ENCODE measurements at places on chromosomes 2 and 18. TPM values are rescaled to one million over a fixed set of nuclear protein-coding genes. Genes with fewer than 3 reads are reported as not detected.

DNA sequence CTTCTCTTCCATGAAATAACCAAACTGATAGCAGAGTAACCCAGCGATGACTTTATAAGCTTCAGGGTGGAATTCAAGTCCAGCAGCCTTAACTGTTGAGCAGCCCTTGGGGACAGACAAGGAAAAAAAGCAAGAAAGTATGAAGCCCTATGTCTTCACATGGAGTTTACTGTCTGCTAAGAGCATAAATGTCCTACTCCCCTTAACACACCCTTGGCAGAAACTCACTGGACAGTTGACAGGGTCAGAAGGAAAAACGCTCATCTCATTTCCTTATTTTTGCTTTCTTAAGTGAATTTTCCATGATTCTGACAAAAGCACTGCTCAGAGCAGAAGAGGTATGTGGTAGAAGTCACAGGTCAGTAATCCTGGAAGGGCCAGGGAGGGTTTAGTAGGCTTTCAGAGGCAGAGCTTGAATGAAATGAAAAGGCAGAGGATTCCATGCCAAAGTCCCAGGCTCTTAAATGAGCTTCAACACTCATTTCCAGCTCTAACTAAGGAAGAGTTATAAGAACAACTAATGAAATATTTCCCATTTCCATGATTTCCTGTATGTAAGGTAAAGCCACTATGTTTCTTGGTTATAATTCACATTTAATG is 683.3 kb upstream of the KLHL29 start:
- DNase-seq: no peak

DNA sequence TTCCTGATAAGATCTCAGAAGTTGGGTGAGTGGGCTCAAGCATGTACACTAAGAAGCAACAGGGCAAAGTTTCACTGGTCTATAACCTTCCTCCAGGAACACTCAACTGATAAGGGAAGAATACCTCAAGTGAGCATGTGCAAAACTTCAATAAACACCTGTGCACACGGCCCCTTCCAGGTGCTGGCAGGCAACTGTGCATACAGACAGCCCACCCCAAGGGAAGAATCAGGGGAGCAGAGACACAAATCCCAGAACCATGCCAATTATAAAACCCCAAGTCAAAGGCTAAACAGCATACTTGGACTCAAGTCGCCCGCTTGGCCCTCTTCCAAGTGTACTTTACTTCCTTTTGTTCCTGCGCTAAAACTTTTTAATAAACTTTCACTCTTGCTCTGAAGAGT is 85.9 kb upstream of the RTN4 start:
- DNase-seq: no peak

DNA sequence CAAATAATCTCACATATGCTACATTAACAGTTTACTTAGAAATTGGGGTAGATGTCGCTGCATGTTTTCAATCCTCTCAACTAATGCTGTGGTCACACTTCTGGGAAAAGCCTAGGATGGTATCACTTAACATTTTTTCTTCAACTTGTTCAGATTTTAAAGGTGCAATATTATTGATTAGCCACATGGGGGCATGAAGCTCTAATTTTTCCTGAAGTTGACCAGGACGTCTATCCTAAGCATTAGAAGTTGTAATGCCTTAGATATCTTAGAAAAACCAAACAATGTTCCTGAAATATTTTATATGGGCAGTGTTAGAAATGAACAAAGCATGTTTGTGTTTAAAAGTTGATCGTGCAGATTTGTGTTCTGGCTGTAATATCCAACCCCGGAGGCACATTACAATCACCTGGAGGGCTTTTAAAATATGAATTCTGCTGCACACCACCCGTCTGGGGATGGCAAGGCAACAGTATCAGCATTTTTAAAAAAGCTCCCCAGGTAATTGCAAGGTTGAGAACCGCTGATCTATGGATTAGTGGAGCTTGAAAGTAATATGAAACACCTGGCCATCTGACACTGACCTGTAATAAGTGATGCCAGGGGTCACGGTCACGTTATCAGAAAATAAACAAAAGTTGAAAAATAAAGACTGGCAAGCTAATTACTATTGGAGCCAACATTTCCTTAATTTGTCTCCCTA is 100.5 kb upstream of the LMAN1 start:
- DNase-seq: peak; percentile 75

The ROCK2 gene
- polyA plus RNA-seq: 7.1 TPM

DNA sequence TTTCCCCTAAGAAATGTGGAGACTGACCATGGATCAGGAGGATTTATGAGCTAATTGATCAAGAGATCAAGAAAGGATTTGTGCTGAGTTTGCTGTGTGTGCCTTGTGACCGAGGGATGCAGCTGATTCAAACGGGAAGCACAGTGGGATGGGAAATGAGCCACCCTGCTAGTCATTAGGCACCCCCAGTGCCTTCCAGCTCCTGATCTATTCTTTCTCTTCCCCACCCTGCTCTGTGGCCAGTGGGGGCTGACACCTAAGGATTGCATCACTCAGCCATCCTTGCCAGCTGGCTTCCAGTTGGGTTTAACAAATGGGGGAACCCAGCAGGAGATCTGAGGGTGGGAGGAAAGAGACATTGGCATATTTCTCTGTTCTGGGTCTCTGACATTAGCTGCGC is 132.2 kb upstream of the CXCR4 start:
- DNase-seq: no peak

All from IMR-90 (cell line).